ENCODE measurements at places on chromosomes 2 and 18.
A peak's percentile ranks its signal among the peaks of the same experiment; 100 is the strongest.

GRCh38 chr2:210199854-210200253 lies 25.4 kb downstream of the ACADL start:
- H3K4me1 ChIP-seq, result peaks cover 4% of the 10 kb centered on the region
- peaks cover 16% of the 10 kb centered on the region for H3K27me3 ChIP-seq
- no peak for DNase-seq
- H3K4me3 ChIP-seq, result no peak overlapping the region
- H3K36me3 ChIP-seq, result no peaks in the 10 kb centered on the region

GRCh38 chr18:50850307-50851065 lies 28.4 kb upstream of the ME2 start:
- H3K36me3 ChIP-seq, result no peaks in the 10 kb centered on the region
- no peak for DNase-seq
- no peak overlapping the region for H3K4me3 ChIP-seq
- H3K27ac ChIP-seq, result no peak overlapping the region
- H3K4me1 ChIP-seq, result no peaks in the 10 kb centered on the region

DNA sequence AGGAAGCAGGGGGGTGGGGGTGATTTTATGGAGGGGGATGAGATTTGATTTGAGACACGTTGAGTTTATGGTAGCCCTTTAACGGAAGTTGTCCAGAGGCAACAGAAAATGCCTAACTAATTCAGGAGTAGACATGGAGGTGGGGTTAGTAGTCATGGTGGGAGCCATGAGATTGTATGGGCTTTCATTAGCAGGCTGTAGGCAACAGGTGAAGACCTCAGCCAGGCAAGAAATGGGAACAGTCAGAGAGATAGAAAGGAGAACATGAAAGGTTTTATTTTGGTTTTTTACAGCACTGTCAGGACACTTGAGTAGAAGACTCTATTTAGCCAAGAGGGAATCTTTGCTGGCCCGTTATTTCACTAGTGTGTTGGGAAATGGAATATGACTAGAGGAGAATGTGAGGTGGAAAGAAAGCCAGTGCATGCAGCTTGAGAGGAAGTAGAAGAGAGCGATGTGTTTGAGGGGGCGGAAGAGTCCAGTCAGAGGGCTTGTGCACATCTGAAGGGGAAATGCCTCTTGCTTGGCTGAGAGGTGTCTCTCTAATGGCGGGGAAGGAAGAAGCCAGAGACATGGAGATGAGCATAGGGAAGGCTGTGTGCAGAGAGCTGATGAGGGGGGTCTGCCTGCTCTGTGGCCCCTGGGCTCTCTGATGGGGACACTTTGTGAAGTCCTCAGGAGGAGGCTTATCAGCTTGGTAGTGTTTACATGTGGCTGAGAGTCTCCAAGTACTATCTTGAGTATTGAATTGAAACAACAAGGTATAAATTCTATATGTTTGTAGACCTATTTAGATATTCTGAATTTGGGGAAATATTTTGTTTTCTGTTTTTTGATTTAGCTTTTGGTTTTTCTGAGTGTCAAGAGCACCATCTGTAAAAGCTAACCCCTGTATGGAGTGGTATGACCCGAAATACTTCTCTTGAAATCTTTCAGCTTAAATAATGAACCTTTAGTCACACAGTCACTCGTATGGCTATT lies 66.9 kb upstream of the ITM2C start:
- peak; percentile 46 for DNase-seq
- peaks cover 42% of the 10 kb centered on the region for H3K4me1 ChIP-seq
- H3K27me3 ChIP-seq, result no peaks in the 10 kb centered on the region
- H3K27ac ChIP-seq, result no peak overlapping the region

DNA sequence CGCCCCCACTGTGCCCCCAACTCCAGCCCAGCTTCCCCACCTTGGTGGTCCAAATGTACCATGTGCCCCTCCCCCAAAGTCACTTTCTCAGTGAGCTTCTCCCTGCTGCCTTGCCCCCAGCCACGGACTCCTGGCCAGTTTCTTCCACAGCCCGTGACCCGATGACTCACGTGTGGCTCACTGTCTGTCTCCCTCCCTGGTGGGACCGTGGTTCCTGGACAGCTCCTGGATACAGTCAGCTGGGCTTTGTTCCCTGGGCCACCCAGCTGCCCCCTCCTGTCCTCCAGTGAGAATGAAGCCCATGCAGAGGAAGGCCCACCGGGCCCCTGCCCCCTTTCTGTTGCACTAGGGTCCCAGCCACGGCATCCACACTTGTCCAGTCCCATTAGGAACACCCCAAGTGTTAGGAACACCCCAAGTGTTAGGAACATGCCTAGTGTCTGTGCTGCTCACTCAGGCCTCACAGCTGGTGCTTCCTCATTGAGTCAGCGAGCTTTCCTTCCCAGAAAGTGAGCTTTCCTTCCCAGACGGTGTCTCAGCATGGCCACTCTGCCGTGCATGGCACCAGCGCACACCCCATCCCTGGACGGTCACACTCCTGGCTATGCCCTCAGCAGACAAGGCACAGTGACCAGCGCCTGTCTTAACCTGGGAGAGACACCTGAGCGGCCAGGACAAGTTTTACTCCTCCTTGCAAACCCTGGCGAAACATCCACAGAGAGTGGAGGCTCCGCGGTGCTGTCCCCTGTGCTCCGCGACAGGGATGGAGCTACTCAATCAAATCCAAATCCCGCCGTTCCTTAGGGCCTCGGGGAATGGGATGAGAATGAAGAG lies 44.8 kb upstream of the CTDP1 start:
- DNase-seq, result no peak
- H3K27me3 ChIP-seq, result peaks cover 4% of the 10 kb centered on the region
- H3K36me3 ChIP-seq, result no peaks in the 10 kb centered on the region
- no peak overlapping the region for H3K4me3 ChIP-seq
- peaks cover 10% of the 10 kb centered on the region for H3K4me1 ChIP-seq

- no peaks in the 10 kb centered on the region for H3K27me3 ChIP-seq
- H3K36me3 ChIP-seq, result no peaks in the 10 kb centered on the region
- DNase-seq, result no peak
- no peaks in the 10 kb centered on the region for H3K4me1 ChIP-seq
These were observed 68.3 kb downstream of the B3GNT2 start for GRCh38 chr2:62264186-62264585.
